ENCODE measurements at places on chromosomes 2 and 18.

GRCh38 chr2:70668432-70668831 lies 99.6 kb downstream of the ADD2 start:
- DNase-seq = no peak

DNA sequence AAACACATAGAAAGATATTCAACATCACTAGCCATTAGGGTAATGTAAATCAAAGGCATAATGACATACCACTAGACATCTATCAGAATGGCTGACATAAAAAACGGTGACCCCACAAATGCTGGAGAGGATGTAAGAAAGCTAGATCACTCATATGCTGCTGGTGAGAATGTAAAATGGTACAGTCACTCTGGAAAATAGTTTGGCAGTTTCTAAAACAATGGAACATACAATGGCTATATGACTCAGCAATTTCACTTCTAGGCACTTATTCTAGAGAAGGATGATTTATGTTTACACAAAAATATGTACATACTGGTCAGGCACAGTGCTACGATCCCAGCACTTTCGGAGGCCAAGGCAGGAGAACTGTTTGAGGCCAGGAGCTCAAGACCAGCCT lies 87.3 kb downstream of the COLEC12 start:
- no peak for DNase-seq

DNA sequence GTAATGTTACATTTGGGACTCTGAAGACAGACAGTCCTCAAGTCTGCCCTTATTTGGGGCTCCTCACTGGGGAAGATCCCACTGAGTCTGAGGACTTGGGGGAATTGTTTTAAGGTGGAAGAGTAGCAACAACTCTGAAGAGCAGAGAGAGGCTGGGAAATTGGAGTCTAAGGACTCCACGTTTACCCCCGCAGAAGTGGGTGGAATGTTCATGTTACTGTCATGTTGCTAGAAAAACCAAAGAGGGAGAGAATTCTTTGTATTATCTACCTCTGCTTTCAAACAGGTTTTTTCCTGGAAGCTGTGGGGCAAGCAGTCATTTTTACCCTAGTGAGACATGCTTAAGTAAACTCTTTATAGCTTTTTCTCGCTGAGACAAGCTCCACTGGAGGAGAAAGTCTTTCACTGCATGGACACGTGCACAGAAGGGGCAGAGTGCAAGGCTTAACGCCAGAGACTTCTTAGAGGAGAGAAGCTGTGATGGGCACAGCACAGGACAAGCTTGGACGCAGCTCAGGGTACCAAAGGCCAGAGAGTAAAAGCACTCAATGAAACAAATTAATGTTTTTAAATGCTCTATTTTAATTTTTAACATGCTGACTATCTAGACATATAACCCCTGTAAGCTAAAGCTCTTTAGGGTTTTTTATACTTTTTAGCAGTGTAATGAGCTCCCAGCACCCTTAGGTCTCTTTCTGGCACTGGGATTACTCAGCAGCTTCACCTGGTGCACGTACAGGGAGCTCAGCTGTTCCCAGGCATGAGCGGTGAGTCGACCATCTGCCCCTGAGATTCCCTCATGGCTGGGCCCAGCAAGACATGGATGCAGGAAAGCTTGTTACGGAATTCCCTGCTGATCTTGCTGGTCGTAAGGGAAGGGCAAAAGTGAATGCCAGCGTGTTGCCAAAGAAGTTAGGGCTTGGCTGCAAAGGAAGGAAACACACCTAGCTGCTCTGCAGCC lies 54.5 kb upstream of the BIN1 start:
- no peak for DNase-seq

GRCh38 chr2:26059542-26059941 lies 25.7 kb downstream of the RAB10 start:
- no peak for DNase-seq

- no peak for DNase-seq
These were observed 56.2 kb downstream of the TMEM200C start for GRCh38 chr18:5839102-5839501.

All from stimulated activated CD8-positive, alpha-beta memory T cell treated with anti-CD3 and anti-CD28 coated beads, Interleukin-15, amount 100 ng/mL, for 1 hour (primary cell).